Activated naive CD4-positive, alpha-beta T cell treated with anti-CD3 and anti-CD28 coated beads for 36 hours (primary cell): ENCODE measurements at places on chromosomes 2 and 18. TPM values are rescaled to one million over a fixed set of nuclear protein-coding genes. Genes with fewer than 3 reads are reported as not detected.
A peak's percentile ranks its signal among the peaks of the same experiment; 100 is the strongest.

- no peaks in the 10 kb centered on the region for H3K4me1 ChIP-seq
- no peak overlapping the region for H3K27ac ChIP-seq
These were observed 128.2 kb upstream of the GLI2 start for GRCh38 chr2:120607506-120607905.

- H3K27ac ChIP-seq, result no peak overlapping the region
- no peak for DNase-seq
- no peaks in the 10 kb centered on the region for H3K4me1 ChIP-seq
- no peak overlapping the region for H3K4me3 ChIP-seq
- no peaks in the 10 kb centered on the region for H3K36me3 ChIP-seq
These were observed 783.6 kb upstream of the ZEB2 start for GRCh38 chr2:145303536-145303935.

- H3K4me1 ChIP-seq, result no peaks in the 10 kb centered on the region
- no peak for DNase-seq
- H3K27ac ChIP-seq, result no peak overlapping the region
- no peaks in the 10 kb centered on the region for H3K27me3 ChIP-seq
- H3K4me3 ChIP-seq, result no peak overlapping the region
These were observed 380.1 kb downstream of the SOX11 start for GRCh38 chr2:6072276-6072675.

- no peaks in the 10 kb centered on the region for H3K27me3 ChIP-seq
- peaks cover 3% of the 10 kb centered on the region for H3K36me3 ChIP-seq
- H3K4me1 ChIP-seq, result peaks cover 9% of the 10 kb centered on the region
- DNase-seq, result no peak
These were observed 1.0 kb upstream of the ROCK1 start for GRCh38 chr18:21112543-21113105.

DNA sequence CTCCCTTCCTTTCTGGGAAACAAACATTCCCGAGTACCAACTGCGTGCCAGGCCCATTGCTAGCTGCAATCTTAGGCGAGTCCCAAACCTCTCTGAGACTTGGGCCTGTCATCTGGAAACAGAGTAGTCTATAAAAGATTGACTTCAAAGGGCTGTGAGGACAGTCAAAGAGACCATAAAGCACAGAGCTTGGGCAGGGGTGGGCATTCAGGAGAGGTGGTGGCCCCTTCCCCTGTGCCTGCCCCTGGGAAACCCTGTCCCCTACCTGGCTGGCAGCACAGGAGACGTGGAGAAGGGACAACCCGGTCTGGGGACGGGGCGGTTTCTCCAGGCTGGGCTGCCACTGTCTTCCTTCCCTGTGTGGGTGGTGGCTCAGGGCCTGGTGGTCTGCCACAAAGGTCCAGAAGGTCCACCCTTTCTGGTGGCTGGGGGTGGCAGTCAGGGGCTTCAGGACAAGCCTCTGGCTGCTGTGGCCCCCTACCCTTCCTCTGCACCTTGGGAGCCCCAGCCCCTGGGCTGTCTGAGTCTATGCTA lies 33.9 kb upstream of the FOSL2 start:
- no peaks in the 10 kb centered on the region for H3K27me3 ChIP-seq
- no peak for DNase-seq
- H3K36me3 ChIP-seq, result no peaks in the 10 kb centered on the region
- H3K4me3 ChIP-seq, result peak overlapping the region; percentile 16
- peaks cover 41% of the 10 kb centered on the region for H3K4me1 ChIP-seq
- H3K27ac ChIP-seq, result peak overlapping the region; percentile 83

DNA sequence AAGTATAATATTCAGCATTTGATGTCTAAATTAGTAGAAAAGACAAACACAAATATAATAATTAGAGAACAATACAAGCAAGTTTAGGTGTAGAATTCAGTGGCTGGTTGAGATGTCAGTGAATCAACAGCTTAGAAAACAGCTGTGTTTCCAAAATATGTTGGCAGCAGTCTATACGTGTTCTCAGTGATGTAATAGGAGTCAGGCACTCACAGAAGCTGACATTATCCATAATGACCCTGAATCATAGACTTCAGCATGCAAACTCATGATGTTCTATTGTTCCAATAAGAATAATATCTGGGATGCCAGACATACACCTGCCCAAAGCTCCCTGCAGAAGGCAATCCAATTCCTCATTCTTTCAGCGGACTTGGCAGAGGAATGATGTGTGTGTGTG lies 164.7 kb downstream of the SLC8A1 start:
- no peak for DNase-seq
- H3K27me3 ChIP-seq, result no peaks in the 10 kb centered on the region
- no peak overlapping the region for H3K27ac ChIP-seq
- H3K4me3 ChIP-seq, result no peak overlapping the region

GRCh38 chr2:151358166-151358970 lies 976 bp downstream of the TNFAIP6 start:
- no peak overlapping the region for H3K27ac ChIP-seq
- DNase-seq, result no peak
- H3K27me3 ChIP-seq, result no peaks in the 10 kb centered on the region
- H3K36me3 ChIP-seq, result no peaks in the 10 kb centered on the region
- no peaks in the 10 kb centered on the region for H3K4me1 ChIP-seq
- H3K4me3 ChIP-seq, result no peak overlapping the region

Gene OTOS
- total RNA-seq, result not detected

- DNase-seq, result no peak
- no peaks in the 10 kb centered on the region for H3K4me1 ChIP-seq
- no peaks in the 10 kb centered on the region for H3K36me3 ChIP-seq
These were observed 750.2 kb downstream of the SLC4A3 start for GRCh38 chr2:220377482-220378155.

DNA sequence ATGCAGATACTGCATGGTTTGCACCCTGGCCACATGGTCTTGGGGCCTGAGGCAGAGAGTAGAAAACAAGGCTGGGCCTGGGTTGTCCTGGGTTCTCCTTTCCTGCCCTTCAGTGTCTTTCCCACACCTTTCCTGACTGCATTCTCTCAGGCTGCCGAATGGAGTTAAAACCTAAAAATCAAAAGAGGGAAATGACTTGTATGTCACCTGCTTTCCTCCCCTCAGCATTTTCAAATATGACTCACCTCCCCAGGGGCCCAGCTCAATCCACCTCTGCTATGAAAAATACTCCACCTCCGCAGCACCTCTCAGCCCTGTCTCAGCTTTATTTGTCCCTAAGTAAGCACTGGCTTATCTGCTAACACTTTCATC lies 457.8 kb upstream of the MEX3C start:
- H3K27ac ChIP-seq, result no peak overlapping the region
- H3K4me1 ChIP-seq, result no peaks in the 10 kb centered on the region
- no peak for DNase-seq
- no peak overlapping the region for H3K4me3 ChIP-seq
